ENCODE measurements at places on chromosomes 5 and 9. TPM values are rescaled to one million over a fixed set of nuclear protein-coding genes. Genes with fewer than 3 reads are reported as not detected.
A peak's percentile ranks its signal among the peaks of the same experiment; 100 is the strongest.

TTLL11 gene
- total RNA-seq = 6.6 TPM

NRG2 gene
- total RNA-seq = 0.54 TPM

CCDC183 gene
- total RNA-seq = 0.84 TPM

ALDH1A1 gene
- total RNA-seq = 2.1 TPM

GRCh38 chr5:6402939-6403338 lies 24.6 kb upstream of the MED10 start:
- DNase-seq = peak; percentile 29
